ENCODE measurements at places on chromosomes 7 and 10.

GRCh38 chr10:113604572-113604971 lies 51.7 kb downstream of the HABP2 start:
- no peak for DNase-seq

- DNase-seq, result no peak
These were observed 22.3 kb downstream of the CACUL1 start for GRCh38 chr10:118732245-118733165.

- no peak for DNase-seq
These were observed 14.8 kb downstream of the NPS start for GRCh38 chr10:127563718-127564553.

DNA sequence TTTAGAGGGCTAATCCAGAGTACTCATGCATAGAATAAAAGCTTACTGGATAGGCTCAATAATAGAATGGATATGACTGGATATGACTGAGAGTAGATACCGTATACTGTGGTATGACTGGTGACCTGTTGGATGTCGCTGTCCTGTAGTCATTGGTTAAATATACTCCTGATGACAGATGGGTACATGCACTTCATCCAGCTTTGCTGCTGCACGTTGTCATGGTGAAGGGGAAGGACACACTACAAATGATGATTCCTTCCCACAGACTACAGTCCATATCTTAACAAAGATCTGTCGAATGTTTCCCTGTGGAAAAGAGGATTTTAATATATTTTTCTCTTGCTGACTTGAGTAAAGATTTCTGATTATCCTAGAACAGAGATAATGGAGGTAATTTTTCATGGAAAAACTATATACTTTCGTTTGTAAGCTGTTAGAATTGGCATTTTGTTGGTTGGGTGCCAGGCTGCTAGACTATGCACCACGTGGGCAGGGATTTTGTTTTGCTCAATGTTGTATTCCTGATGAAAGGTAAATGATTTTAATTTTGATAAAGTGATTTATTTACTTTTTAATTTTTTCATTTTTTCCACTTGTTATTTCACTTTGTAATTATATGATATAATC lies 97.3 kb downstream of the PPP1R9A start:
- no peak for DNase-seq

- DNase-seq, result peak; percentile 31
These were observed 851 bp downstream of the MKRN1 start for GRCh38 chr7:140478246-140479061.

DNA sequence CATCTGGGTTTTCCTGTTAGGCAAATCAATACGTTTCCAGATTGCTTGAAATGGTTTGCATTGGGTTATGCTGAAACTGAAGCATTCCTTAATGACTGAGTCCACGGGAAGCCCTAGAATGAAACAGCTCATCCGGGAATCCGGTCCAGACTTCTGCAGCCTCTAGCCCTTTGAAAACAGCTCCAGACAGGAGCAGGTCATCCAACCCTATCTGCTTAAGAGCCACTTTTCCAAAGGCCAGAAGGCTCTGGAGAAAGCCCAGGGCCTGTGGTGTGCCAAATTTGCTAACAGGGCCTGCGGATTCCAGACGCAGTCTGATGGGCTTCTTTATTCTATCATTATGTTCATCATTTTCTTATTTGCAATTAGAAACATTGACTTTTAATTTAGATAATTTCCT lies 265.4 kb downstream of the SKIDA1 start:
- DNase-seq, result no peak

DNA sequence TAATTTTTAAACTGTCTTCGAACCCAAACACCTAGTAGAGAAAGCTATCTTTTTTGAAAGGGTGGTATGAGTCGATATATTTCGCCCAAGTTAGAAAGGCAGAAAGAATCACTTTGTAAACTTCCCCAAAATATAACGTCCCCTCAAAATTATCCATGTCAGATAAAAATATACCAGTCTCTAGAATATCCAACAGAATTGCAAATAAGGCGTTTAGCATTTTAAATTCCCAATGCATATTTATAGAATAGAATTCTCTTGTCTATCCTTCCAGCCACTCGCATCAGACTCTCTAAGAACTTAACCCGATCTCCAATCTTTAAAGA lies 2.1 kb downstream of the CTBP2 start:
- no peak for DNase-seq

DNA sequence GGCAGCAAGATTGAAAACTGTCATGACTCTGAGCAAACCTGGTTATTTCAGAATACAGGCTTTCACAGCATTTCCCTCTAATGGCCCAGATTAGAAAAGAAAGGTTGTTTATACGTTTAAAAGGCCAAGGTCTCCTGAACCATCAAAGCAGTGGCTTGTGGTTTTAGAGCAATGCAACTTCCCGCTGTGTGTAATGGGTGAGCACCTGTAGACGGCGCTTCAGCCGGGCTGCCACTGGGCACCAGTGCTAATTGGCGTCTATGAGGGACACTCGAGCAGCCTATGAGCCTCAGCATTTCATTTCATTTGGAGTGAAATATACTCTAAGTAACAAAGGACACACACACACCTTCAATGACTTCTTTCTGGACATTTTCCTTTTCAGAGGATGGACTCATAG lies 671.0 kb upstream of the FZD8 start:
- no peak for DNase-seq

DNA sequence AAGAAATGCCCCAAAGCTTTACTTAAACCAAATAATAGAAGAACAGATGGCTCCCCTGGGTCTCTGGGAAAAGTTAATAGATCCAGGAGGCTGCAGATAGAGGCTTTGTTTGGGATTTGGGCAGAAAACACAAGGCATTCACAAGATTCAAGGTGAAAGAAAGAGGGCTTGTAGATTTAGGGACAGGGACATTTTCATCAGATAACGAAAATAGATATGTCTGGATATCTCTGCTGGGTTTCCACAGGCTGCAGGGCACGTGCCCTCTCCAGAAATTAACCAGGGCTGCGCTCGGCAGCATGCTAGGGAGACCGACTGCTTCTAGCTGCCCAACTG lies 14.9 kb downstream of the CARD11 start:
- no peak for DNase-seq

DNA sequence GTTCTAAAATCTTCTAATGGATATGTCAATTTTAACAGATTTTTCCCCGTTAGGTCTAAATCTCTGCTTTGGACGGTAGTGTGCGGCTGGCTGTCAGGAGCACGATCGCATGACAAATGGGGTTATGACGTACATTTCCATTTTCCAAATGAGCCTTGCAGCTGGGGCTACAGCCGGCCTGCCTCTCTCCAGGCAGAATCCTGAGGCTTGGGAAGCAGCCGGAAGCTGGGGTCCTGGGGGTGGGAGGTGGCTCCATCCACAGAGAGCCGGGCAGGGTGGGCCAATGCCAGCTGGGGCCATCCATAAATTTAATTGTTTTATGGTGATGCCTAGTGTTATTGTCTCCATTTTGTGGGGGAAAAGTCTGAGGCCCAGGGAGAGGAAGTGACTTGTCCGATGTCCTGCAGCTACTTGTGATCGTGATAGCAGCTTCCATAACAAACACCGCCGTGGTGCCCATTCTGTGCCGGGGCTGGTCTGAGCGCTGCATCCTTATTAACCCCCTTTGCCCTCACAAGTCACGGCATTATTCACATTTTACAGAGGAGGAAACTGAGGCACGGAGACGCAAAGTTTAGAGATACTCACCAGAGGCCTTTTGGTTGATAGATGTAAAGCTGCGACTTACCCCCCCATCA lies 53.0 kb upstream of the EBF3 start:
- no peak for DNase-seq

DNA sequence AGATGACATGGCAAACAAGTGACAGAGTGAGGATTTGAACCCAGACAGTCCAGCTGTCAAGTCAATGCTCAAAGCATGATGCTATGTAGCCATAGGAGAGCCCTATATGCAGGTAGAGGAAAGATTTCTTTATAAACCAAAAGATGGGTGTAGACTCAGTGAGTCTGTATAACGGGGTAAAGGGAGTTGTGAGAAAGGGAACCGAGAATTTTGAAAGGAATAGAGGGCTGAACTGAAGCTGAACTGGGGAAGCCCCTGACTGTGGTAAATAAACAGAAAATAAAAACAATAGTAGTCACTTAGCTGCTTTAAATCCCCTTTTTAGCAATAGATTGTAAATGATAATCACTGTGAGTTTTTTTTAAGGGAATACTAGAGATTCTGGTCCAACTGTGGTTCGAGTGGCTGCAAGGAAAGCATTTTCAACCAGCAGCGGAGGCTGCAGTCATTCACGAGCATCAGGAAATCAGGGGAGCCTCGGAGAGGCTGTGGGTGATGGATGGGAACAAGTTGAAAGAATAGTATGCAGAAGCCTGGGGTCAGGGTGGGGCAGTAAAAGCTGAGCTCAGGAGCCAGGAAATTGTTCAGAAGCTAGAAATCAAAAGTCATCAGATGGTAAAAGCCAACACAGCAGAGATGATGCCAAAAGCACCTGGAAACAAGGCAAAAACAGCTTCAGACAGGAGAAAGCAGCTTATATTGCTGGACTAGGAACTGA lies 393.5 kb downstream of the GFRA1 start:
- no peak for DNase-seq

GRCh38 chr10:114547514-114547913 lies 110.6 kb downstream of the ABLIM1 start:
- no peak for DNase-seq

DNA sequence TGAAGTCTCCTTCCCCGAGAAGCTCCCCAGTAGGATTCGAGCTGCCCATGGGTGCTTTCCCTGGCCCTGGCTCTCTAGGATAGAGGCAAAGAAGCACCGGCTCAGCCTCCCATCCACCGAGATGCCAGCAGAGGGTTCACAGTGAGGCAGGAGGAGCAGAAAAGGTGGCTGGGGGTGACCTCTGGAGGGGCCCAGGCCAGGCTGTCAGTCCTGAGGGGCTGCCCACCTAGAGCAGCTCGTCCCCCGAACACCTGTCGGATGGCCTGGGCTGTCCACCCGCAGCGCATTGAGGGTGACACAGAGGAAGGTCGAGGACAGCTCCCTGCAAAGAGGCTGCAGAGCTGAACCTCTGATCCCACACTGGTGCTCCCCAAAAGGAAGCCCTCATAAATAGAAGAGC lies 167.2 kb upstream of the PPP2R2D start:
- DNase-seq, result no peak

Data from tibial artery (tissue), 4 donors.